ENCODE measurements at places on chromosomes 5 and 9. TPM values are rescaled to one million over a fixed set of nuclear protein-coding genes. Genes with fewer than 3 reads are reported as not detected.

The TUSC1 gene
- 13.7 TPM for total RNA-seq

The BNC2 gene
- 5.8 TPM for total RNA-seq

The IFNK gene
- total RNA-seq, result not detected

The OR1B1 gene
- not detected for total RNA-seq

The SMIM32 gene
- not detected for total RNA-seq

The NAIP gene
- 8.5 TPM for total RNA-seq

DNA sequence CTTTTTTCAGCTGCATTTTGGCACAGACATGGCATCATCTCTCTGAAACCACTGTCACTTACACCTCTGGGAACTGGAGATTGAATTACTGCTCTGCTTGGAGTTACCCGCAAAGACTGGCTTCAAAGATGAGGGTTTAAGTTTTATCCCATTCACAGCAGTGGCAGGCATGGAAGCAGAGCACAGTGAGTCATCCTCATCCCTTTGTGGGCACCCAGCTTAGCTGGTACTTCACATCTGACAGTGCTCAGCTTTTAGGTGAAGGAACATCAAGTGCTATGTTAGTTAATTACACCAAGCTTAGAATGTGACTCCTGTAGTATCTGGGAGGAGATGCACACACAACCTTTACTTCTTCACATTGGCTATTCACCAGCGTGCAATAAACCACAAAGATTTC, 24.8 kb upstream of the ALDH1A1 start:
- no peak for DNase-seq

- DNase-seq, result no peak
Observed at GRCh38 chr9:78525986-78526560, 229.1 kb downstream of the PSAT1 start.

DNA sequence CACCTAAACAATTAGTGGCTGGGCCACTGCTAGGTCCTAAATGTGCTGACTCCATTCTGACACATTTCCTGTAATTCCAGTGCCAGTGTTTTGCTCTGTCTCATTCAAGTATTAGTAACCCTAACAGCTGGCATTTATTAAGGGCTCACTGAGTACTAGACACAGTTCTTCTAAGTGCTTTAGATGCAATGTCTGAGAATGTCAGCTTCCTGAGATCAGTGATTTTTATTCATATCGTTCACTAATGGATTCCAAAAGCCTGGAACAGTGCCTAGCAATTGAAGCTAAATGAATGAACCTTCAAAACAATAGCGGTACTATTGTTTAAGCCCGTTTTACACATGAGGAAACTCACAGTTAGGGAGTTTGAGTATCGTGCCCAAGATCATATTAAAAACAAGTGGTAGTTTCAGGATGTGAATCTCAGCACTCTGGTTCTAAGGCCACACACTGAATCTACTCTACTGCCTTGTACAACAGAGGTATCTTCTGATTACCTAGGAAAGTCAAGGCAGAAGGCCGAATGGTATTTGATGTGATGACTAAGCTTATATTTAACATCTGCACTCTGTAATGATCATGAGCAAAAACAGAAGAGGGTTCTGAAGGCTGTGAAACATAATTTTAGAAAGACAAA, 304.0 kb downstream of the PJA2 start:
- no peak for DNase-seq

- no peak for DNase-seq
Observed at GRCh38 chr5:106113922-106114321, 1556.8 kb downstream of the EFNA5 start.

DNA sequence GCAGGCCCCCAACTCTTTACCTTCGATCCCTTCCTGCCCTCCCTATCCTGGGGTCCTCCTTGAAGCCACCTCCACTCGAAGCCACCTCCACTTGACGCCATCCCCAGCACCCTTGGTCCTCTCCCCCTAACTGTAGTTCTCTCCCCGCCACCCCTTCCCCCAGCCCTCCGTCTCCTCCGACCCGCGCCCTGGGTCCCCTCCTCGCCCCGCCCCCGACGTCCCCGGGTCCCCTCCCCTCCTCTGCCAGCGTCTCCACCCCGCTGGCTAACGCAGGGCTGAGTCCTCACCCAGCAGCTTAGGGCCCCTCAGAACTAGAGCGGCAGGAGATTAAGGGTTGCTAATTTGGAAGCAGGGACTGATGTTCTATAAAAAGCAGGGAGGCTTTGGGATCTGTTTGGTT, 30.6 kb upstream of the ANKRD33B start:
- DNase-seq, result no peak

DNA sequence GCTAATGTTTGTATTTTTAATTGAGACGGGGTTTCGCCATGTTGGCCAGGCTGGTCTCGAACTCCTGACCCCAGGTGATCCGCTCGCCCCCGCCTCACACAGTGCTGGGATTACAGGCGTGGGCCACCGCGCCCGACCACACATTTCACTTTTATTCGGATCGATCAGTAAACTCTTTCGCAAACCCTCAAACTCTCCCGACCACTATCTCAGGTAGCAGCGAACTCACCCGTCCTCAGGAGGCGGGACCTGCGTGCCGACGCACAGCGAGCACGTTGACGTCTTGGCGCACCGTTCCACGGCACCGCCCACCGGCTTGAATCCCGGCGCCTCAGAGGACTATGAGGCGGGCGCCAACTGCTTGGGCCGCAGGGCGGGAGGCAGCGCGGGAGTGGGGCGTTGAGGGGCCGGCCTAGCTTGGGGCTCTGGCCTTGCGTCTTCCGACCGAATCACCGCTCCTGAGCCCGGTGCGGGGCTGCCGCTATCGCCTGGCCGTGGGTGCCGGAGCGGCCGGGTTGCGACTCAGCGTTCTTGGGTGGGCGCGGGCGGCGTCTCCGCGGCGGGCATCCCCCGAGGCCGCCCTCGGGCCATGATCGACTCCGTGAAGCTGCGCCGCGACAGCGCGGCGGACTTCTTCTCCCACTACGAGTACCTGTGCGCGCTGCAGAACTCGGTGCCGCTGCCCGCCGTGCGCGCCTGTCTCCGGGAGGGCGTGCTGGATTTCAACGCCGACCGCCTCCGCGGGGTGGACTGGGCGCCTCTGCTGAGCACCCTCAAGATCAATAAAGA, at the start of gene CEP78:
Gene CEP78 (plus strand): TSS at position 314 of the 789 bp plus-strand sequence. CDS start 276 bp downstream, at position 590.
- DNase-seq, result peak; percentile 89

GRCh38 chr5:52893105-52893504, 96.0 kb upstream of the ITGA2 start:
- DNase-seq, result no peak

DNA sequence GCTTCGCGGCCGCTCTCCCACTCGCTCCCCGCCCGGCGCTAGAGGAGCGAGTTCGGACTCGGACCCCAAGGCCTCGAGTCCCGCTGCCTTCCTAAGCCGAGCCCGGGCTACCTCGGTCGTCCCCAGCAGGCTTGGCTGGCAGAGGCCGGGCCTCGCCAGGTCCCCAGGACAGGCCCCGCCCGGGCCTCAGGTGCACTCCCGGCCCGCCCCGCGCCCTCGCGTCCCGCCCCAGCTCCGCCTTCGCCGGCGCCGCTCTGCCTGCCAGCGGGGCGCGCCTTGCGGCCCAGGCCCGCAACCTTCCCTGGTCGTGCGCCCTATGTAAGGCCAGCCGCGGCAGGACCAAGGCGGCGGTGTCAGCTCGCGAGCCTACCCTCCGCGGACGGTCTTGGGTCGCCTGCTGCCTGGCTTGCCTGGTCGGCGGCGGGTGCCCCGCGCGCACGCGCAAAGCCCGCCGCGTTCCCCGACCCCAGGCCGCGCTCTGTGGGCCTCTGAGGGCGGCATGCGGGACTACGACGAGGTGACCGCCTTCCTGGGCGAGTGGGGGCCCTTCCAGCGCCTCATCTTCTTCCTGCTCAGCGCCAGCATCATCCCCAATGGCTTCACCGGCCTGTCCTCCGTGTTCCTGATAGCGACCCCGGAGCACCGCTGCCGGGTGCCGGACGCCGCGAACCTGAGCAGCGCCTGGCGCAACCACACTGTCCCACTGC, at the start of gene SLC22A5:
Gene SLC22A5 (plus strand): TSS at position 237 of the 707 bp plus-strand sequence. CDS start 263 bp downstream, at position 500.
- peak; percentile 32 for DNase-seq

- DNase-seq, result no peak
Observed at GRCh38 chr5:56565644-56566043, 249.7 kb upstream of the MAP3K1 start.

- no peak for DNase-seq
Observed at GRCh38 chr9:69181908-69182353, 7.9 kb downstream of the TJP2 start.

DNA sequence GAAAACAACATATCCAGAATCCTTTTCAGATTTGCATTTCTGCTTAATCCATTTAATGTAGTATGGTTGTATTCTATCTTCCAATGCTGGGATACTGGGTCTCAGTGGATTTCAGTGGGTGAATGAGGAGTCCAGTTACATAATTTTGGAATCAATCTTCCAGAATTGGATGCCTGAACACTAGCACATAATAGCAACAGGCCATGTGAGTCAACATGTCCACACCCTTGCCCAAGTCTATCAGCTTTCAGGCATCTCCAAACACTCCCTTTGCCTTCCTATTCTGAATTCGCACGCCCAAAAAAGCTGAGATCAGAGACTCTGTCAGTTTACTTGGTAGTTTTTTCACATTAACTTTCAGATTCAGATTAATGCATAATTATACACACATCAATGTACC, 202.6 kb downstream of the TSSK1B start:
- no peak for DNase-seq

- no peak for DNase-seq
Observed at GRCh38 chr5:170536525-170536924, 32.7 kb downstream of the KCNIP1 start.

DNA sequence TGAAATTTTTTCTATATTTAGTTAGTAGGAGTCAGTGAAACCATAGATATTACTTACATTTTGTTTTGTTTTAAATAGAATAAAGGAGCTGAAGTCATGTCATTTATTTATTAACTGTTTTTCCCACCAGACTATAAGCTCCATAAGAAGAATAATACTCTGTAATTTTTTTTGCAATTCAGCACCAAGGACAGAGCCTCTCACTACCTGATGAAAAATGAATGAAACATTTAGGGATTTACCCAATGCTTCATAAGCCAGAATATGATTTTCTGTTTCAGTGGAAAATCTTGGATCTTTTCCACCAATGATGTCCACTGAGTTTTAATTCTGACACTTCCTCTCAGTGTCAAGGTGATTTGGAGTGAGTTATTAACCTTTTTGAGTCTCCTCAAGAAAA, 624.9 kb upstream of the GRAMD2B start:
- DNase-seq, result peak; percentile 34

DNA sequence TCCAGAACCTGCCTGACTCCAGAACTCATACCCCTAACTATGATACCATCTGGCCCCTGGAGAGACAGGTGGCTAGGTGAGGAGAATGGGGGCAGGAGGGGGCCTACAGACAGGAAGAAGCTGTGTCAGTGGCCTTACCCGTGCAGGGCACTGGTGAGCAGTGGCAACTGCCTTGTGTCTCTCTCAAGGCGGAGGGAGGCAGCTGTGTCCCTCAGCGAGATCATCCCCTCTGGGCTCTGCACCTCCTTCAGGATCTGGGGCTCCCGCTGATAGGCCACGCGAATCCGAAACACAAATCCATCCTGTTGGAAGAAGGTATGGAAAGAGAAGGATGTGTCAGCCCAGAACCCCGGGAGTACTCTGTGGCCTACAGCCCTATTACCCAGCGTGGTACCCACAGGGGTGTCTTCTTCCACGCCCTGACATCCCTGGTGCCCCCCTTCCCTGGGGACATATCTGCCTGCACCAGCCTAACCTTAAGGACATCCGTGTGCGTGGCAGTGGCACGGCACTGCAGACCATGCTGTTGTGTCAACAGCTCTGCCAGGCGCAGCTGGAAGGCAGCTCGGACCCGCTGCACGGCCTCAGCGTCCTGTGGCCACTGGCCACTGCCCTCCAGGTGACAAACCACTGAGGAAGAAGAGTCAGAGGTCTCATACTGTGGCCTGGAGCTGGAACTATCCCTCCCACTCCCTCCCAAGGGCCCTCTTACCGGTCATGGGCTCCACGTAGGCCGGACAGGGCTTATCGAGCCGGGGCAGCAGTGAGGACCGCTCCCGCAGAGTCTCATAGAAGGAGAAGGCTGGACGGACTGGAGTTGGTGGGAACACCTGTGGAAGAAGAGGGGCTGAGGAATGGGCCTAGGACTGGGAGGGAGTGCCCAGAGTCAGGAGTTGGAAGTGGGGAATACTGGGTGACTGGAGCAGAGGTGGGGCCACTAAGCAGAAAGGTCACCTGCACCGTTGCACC, 7.8 kb downstream of the NOL6 start:
- no peak for DNase-seq

DNA sequence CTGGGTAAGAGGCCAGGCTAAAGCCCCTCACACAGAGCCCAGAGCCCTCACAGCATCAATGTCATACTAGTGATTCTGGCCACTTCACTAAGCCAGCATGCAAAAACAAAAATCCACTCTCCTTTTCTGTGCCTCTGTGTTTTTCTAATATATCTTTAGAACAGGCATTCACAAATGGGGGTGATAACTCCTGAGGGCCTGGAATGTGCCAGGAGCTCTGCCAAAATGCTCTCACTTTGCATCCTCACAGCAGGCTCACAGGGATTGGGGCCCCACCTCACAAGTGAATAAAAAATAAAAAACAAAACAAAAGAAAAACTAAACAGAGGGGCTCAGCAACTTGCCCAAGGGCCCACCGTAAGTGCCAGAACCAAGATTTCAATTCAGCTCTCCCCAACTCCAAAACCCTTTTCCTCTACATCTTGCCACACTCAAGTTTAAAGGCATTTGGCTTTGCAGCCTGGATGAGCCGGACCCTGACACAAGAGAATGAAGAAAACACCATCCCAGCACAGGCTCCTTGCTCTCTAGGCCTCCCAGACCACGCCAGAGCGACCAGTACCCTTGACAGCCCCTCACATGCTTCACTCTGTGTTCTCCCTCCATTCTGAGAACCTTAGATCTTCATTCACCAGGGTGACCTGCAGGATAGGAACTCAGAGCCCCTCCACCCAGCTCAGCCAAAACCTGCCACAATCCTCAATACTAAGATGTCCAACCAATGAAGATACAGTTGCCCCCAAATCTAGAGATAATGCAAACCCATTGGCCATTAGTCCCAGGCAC, 51.3 kb downstream of the SAXO1 start:
- DNase-seq, result no peak

DNA sequence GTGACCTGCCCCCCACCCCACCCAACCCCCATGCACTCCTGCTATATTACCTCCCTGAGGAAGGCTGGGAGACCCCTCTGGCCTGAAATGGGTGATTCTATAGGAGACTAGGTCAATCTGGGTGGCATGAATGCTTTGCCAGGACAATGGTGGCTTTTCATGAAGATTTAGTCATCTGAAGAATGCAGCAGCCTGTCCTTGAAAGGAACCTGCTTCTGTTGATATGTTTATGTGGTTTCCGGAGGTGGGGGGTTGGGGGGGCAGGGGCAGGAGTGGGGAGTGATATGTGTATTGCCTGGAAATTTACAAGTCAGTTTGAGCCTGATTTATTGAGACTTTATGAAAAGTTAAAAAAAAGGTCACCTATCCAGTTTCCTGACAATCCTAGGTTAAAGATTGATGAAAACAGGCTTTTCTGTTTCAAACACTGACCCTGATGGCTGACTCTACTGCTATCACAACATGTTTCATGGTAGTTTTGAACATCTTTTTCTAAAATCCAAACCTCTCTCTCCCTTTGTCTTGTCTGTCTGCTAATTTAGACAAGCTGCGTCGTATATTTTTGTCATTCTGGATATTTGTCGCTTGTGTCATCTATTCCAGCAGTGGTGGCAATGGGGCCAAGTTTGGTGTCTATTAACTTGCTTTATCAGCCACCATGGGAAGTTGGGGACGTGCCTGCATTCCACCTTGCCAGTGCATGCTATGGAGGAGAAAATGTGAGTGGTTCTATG, 153.7 kb upstream of the EGFLAM start:
- DNase-seq, result no peak

GRCh38 chr5:1510151-1510561, 13.6 kb downstream of the LPCAT1 start:
- DNase-seq, result no peak

Data from NCI-H460 (cell line).